ENCODE measurements at places on chromosomes 11 and 22.

GRCh38 chr11:70744396-70745185 lies 346.3 kb downstream of the CTTN start:
- DNase-seq = no peak

DNA sequence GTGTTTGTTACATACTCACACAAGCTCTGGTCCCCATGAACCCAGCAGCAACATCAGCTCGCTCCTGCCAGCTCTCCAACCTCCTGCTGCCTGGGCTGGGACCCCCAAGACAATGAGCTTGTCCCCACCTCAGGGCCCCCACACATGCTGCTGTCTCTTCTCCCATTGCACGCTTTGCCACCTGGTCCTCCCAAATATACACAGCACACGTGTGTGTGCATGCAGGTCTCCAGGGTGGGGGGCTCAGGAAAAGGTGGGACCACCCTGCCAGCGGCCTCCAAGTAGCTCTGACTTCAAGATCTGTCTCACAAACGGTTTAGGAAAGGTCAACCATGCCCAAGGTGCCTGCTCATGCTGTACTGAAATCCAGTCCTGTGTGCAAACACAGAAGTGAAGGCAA lies 68.1 kb upstream of the CCND1 start:
- DNase-seq = no peak

- no peak for DNase-seq
Observed at GRCh38 chr22:25219948-25220442, 556 bp downstream of the CRYBB2 start.

DNA sequence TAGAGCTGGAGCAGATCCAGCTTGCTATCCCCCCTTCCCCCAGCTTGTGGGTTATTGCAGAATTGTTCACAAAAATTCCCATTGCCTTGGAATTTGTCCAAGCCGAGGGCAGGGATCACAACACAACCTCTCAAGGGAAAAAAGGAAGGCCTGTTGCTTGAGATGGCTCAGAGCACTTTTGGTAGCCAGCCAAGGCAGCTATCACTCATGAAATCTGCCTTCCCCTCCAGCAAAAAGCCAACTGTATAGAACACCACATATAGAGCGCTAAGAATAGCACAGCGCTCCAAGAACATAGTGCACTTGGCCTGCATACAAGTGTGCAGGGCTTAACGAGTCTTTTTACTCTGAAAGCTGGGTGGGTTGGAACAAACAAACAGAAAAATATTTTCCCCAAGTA lies 46.2 kb downstream of the FAM83F start:
- DNase-seq = no peak

- no peak for DNase-seq
Observed at GRCh38 chr11:11459578-11459977, 106.5 kb upstream of the CSNK2A3 start.

- DNase-seq = peak; percentile 44
Observed at GRCh38 chr11:62909107-62909894, 11.9 kb downstream of the CHRM1 start.

GRCh38 chr11:78219493-78220217 lies 30.9 kb downstream of the USP35 start:
- no peak for DNase-seq

- DNase-seq = no peak
Observed at GRCh38 chr11:16402654-16403447, 46.5 kb upstream of the SOX6 start.

GRCh38 chr11:73267906-73268540 lies 4.1 kb upstream of the P2RY6 start:
- no peak for DNase-seq

DNA sequence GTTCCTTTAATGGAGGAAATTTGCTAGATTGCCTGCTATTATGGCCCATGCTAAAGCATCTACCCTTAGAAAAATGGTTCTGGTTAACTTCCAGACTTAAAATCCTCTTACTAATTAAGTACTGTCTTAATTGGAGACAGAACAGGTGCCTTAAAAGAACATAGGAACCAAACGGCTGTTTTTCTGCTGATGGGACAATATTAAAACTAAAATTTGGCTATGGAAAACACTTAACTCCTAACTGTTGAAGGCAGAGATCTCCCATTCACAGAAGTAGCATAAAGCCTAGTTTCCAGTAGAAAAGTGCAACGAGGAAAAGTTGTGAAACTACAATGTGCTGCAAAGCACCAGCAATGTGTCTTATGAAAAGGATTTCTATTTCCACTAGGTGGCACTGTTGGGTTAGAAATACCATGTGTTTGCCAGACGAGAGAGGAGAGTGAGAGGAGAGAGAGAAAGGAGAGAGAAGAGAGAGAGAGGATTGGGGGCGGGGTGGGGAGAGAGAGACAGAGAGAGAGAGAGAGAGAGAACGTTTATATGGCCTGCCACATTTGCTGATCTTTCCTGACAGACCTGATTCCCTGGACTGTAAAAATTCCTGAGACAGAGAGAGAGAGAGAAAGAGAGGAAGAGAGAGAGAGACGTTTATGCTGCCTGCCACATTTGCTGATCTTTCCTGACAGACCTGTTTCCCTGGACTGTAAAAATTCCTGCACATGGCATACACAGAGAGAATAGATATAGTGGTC lies 51.5 kb downstream of the FAM181B start:
- DNase-seq = peak; percentile 6

GRCh38 chr11:118313242-118313641 lies 8.7 kb downstream of the CD3E start:
- no peak for DNase-seq

DNA sequence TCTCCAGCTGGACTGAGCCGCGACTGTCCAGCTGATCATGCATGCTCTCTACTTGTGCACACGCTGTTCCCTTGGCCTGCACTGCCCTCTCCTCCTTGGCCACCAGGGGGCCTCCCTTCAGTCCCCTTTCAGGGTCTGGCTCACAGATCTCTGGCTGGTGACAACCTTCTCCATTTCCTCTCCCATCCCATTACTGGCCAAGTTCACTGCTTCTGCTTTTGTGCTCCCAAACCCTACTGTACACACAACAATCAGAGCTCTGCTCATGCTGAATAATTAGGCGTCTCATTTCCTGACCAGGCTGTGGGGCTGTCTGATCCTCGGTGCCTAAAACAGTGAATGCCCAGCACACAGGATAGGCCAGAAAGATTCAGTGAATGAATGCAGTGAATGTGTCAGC lies 224.0 kb upstream of the NARS2 start:
- DNase-seq = peak; percentile 39

- DNase-seq = no peak
Observed at GRCh38 chr11:83330303-83330702, 44.1 kb upstream of the CCDC90B start.

DNA sequence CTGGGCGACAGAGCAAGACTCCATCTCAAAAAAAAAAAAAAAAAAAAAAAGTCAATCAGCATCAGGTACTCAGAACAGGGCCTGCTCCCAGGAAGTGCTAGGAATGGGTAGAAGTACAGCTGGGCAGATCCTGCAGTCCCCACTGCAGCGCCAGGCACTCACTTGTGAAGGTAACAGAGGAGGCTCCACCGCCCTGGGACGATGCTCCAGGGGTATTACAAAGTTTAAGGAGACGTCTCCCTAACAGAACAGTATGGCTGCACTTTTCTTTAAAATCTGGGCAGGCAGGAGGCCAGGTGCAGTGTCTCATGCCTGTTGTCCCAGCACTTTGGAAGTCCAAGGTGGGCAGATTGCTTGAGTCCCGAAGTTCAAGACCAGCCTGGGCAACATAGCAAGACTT lies 1449.0 kb downstream of the BRD1 start:
- DNase-seq = no peak

GRCh38 chr11:23284631-23285030 lies 424.4 kb upstream of the CCDC179 start:
- no peak for DNase-seq
